ENCODE measurements at places on chromosomes 2 and 18. TPM values are rescaled to one million over a fixed set of nuclear protein-coding genes. Genes with fewer than 3 reads are reported as not detected.

DNA sequence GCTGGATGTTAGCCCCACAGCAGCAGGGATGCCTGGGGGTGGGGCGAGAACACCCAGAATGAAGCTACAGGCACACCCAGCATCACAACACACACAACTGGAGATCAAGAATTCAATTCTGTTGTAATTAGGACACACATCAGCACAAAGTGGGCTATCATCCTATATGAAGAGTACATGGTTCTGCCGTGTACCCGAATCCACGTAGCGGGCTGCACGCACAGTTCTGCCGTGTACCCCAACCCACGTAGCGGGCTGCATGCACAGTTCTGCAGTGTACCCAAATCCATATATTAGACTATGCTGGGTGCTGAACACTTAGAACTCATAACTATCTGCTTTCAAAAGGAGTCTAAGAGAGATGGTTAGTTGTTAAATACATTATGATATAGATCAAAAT, 86.5 kb downstream of the EIPR1 start:
- peak; percentile 44 for DNase-seq

- no peak for DNase-seq
Observed at GRCh38 chr2:191230174-191230573, 15.0 kb upstream of the MYO1B start.

DNA sequence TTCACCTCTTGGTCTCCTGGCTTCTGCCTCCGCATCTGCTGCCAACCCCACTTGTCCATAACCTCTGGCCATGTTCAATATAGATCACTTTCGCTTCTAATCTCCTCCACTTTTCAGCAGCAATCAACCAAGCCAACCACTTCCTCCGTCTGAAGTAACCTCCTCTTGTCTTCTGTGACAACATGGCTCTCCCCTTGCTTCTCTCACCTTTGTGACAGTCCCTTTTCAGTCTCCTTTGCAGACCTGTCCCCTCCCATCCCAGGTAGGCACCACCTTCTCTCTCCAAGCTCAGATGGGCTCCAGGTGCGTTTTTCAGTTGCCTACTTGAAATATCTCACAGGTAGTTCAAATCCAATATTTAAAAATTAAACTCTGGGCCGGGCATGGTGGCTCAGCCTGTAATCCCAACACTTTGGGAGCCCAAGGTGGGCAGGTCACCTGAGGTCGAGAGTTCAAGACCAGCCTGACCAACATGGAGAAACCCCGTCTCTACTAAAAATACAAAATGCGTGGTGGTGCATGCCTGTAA, 4.7 kb upstream of the PSD4 start:
- DNase-seq = peak; percentile 7

STAT4 gene
- 1.5 TPM for total RNA-seq

RBM43 gene
- 0.59 TPM for total RNA-seq

PSTPIP2 gene
- total RNA-seq = 0.42 TPM

SPC25 gene
- total RNA-seq = 13.9 TPM

GRCh38 chr2:148658807-148659722, 14.5 kb downstream of the EPC2 start:
- DNase-seq = no peak

GRCh38 chr2:159155320-159155719, 131.2 kb downstream of the WDSUB1 start:
- peak; percentile 51 for DNase-seq

METAP1D gene
- total RNA-seq = 5.2 TPM

DNA sequence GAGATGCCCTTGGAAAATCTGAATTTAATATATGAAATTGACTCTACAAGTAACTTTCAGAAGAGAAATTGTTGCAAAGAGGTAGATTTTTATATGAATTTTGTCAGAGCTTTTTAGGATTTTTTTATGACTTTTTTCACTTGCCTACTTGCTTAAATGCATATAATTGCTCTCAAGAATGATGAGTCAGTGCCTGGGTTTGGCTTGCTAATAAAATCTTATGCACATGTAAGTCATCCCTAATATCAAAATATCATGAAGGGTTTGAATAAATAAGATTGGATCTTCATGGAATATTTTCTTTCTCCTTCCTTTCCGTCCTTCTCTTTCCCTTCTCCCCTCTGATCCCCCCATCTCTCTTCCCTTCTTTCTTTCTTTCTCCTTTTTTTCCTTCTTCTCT, 354.1 kb downstream of the TXNL1 start:
- no peak for DNase-seq

- DNase-seq = no peak
Observed at GRCh38 chr2:35891936-35892335, 463.6 kb upstream of the CRIM1 start.

DNA sequence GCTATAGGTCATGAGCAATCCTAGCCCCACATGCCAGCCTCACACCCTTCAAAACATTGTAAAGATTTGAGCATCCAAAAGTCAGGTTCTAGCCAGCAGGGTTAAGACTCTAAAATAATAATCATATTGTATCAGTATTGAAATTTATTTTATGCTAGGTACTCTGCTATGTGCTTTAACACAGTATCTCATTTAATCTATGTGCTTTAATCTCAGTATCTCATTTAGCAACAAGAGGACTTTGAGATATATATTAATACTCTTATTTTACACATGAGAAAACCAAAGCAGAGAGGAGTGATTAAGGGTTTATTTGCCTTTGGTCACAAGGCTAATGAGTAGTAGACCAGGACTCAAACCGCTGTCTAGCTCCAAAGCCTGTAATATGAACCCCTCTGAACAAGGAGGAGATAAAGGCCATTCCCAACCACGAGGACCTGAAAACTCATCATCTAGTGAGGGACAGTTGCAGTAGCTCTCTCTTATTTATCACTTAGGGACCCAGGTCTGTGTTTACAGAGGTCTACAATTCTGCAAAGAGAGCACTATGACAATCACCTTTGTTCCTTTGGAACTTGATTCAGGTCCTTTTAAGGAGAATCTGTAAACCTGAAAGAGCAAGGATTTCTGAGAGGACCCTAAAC, 116.5 kb upstream of the SERTAD2 start:
- no peak for DNase-seq

DNAH6 gene
- total RNA-seq = 0.04 TPM

DNA sequence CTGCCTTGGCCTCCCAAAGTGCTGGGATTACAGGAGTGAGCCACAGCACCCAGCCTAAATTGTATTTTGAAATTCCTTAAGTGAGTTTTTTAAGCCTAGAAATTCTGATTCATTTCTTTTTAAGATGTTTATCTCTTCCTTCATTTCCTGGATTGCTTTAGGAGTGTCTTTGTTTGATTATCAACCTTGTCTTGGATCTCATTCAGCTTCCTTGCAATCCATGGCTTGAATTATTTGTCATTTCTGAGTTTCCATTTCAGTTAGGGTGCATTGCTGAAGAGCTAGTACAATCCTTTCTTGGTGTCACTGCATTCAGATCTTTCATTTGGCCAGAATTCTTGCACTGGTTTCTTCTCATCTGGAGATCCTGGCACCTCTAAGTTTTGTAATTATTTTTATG, 606.4 kb upstream of the ZNF804A start:
- no peak for DNase-seq

DNA sequence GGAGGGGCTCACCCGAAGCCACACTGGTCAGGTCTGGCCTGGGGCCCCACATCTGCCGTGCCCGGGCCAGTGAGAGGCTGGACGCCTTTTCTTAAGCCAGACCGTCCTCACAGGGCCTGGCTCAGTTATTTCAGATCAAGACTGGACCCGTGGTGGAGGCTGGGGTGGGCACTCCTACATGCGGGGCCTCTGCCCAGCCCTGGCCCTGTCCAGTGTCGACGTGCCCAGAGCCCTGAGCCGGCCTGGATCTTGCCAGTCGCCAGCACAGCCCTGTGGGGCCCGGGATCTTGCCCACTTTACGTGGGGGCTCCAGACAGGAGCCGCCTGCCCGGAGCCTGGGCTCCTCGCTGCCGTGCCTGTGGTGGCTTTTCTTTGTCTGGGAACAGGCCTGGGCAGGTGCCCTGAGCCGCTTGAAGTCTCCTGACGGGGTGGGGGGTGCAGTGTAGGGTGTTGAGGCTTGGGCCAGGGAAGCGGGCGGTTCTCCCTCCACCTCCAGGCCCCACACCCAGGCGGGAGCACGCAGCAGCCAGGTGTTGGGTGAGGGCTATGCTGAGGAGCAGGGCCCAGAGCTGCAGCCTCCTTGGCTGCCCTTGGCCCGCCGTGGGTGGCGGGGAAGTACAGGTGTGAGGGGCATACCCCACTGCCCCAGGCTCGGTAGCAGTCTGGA, 6.0 kb downstream of the GPC1 start:
- no peak for DNase-seq

GRCh38 chr18:58699551-58699950, 28.3 kb downstream of the MALT1 start:
- no peak for DNase-seq

NEMP2 gene
- 2.5 TPM for total RNA-seq

DES gene
- 18.8 TPM for total RNA-seq

Measured in H7 (cell line).